ENCODE measurements at places on chromosomes 3 and 15.

DNA sequence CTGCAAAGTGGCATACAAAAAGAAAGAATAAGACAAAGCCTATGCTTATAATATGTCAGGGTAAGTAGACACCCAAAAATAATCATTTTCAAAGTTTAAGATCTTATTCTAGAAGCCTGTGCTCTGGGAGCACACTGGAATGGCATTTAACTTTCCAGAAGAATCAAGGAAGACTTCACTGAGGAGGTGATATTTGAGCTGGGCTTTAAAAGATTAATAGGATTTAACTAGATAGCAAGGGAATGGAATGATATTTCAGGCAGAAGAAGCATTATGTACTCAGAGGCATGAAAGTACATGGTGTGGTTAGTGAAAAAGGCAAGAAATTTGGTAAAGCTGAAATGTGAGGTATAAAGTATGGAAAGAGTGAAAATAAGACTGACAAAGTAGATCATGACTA is 106.8 kb downstream of the ZBTB20 start:
- DNase-seq = no peak

GRCh38 chr3:163315786-163316185 is 1762.5 kb downstream of the SI start:
- no peak for DNase-seq

DNA sequence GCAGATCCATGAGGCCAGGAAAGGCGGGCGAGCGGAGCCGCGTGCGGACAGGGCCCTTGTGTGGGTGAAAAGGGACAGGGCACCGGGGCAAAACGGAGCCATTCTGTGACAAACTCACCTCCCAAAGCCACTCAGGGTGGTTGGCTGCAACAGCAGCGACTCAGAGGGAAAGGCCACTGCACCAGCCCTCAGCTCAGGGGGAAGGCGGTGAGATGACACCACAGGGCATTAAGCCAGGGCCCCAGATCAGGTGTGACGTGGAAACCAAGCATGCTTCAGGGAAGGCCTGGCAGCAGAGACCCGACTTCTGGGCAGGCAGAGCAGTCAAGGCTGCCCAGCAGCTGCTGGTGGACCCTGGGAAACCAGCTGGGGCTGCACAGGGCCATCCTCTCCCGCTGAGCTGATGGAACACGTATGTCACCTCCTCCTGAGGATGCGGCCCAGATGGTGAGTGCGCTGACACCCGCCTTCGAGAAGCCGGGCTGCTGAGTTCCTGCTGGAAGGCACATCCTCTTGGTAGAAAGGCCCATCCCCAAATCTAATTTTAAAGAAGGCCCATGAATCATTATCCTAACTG is 82.3 kb downstream of the CHSY1 start:
- no peak for DNase-seq

- no peak for DNase-seq
These were observed 101.6 kb downstream of the RPL22L1 start for GRCh38 chr3:170768334-170768801.
